ENCODE measurements at places on chromosomes 2 and 18.

GRCh38 chr2:9739531-9739964 lies 103.7 kb upstream of the TAF1B start:
- peak; percentile 73 for DNase-seq

DNA sequence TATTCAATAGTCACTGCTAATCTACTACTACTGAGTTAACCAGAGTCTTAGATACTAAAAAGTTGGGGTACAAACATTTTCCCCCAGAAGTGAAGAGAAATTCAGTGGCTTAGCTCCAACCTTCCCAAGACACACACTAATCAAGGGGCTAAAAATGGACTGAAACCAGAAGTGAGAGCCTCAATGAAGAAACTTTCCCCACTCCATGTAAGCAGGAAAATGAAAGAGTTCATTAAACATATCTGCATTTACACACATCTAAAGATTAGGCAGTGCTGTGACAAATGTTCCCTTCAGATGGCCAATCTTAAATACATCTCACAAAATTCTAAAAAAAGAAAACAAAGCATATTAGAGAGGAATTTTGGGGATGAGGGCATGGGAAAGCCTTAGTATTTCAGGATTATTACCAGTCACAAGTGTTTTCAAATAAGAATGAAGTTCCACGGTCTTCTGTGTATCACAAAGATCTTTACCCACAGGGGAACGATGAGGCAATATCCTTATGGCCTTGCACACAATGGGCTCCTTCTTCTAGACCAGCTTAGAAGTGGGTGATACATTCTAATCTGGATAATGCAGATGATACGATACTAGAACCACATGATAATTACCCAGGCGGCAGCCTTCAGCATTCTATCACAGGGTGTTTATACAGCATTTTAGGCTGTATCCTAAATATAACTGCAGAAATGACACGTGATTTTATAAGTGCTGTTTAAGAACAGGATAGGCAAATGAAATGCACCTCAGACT lies 17.1 kb downstream of the ANKRD44 start:
- DNase-seq = no peak

DNA sequence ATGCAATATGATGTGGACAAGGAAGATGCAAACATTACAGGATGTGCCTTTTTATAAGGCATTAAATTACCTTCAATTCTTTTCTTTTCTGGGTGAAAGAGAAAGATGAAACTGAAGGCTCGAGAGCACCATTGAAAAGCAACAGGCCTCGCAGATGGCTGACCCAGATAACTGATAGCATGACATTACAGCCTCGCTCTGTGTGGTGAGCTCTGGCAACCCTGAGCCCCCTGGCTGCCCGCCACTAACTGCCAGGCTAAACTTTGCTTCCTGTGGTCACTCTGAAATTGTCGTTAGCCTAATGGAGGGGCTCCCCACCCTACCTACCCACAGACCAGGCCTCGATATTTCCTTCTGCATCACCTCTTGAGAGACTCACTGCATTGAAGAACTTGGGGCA lies 516.8 kb upstream of the FANCL start:
- no peak for DNase-seq

DNA sequence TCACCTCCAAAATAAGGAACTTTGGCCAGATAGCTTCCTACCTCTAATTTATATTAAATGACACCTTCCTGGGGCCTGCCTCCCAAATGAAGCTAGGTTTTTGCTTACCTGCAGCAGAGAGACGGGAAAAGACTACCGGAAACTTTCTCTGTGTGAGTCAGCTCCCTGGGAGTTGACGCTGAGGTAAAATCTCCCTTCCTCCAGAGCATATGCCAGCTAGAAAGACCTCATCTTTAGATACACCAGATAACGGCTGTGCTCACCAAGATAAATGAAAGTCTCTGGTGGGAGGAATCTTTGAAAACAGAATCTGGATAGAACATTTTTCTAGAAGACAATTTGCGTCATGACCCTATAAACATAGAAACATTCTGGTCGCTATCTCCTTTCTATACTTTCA lies 99.7 kb upstream of the RFX8 start:
- no peak for DNase-seq

DNA sequence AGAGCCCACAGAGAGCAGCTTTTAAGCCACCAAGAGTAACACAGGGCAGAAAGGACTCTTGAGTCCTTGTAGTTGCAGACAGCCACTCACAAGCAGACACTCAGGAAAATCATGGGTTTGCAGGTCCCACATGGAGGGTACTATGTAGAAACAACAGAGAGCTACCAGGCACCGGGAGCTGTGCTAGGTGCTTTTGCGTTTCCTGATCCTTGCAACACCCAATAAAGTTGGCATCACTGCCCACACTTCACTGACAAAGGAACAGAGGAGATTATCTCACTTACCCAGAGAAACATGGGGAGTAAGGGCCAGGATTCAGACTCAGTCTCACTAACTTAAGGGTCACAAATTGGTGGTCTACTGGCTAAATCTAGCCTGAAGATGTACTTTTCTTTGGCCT lies 32.5 kb upstream of the BZW1 start:
- DNase-seq = no peak

GRCh38 chr2:240523451-240524281 lies 34.1 kb downstream of the ANKMY1 start:
- DNase-seq = no peak

GRCh38 chr18:75209951-75210258 lies 692 bp upstream of the TSHZ1 start:
- DNase-seq = no peak

DNA sequence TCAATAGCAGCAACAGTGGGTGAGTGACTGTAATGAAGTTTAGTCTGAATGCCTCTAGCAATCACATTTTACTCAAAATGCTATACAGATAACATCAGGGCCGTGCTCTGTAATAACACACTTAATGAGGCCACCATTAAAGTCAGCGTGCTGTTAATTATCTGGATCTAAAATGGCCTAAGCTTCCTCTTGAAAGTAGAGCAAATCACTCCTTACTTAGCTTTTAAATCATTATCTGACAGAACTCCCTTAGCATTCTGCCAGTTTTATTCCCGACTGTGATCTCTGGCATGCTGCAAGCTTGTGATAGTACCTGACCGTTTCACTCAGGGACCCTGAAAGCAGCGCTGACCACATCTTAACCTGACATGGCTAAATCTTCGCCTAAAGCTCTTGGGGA lies 9.0 kb downstream of the RPS7 start:
- DNase-seq = no peak

GRCh38 chr18:57649556-57650500 lies 28.2 kb upstream of the NARS1 start:
- DNase-seq = no peak

GRCh38 chr2:121815216-121815615 lies 59.8 kb downstream of the TSN start:
- DNase-seq = no peak

DNA sequence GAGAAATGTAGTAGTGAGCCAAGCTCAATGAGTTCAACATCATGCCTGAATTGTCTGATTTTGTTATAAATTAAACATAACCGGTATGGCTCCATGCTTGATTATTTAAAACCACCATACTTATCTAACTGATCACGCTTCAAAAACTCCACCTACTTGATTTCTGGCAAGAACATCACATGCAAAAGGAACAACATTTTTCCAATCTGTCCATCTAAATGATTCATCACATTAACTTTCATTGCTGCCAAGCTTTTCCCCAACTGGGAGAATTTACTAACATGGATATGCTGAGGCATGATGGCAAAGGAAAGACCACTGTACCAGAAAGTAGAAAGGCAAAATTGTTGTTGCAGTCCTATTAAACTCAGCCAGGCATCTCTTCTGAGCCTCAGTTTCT lies 286.8 kb downstream of the TRIB2 start:
- no peak for DNase-seq

- no peak for DNase-seq
Observed at GRCh38 chr2:46143429-46144132, 153.6 kb upstream of the EPAS1 start.

DNA sequence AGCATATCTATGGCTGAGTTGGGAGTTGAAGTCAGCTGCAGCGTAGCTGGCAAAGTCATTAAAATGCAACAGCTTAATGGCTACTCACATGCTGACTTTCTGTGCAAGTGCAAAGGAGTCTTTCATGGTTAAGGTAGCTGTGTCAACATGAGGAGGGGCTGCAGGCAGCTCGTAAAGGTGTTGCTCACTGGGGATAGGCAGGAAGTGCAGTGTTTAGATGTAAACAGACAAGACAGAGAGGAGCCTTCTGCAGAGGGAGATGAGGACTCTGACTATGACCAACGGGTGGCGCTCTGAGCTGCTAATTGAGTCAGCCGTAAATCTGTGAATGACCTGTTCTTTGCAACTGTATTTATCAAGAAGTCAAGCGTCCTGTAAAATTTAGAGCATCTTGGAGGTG lies 22.3 kb upstream of the CAVIN2 start:
- no peak for DNase-seq

DNA sequence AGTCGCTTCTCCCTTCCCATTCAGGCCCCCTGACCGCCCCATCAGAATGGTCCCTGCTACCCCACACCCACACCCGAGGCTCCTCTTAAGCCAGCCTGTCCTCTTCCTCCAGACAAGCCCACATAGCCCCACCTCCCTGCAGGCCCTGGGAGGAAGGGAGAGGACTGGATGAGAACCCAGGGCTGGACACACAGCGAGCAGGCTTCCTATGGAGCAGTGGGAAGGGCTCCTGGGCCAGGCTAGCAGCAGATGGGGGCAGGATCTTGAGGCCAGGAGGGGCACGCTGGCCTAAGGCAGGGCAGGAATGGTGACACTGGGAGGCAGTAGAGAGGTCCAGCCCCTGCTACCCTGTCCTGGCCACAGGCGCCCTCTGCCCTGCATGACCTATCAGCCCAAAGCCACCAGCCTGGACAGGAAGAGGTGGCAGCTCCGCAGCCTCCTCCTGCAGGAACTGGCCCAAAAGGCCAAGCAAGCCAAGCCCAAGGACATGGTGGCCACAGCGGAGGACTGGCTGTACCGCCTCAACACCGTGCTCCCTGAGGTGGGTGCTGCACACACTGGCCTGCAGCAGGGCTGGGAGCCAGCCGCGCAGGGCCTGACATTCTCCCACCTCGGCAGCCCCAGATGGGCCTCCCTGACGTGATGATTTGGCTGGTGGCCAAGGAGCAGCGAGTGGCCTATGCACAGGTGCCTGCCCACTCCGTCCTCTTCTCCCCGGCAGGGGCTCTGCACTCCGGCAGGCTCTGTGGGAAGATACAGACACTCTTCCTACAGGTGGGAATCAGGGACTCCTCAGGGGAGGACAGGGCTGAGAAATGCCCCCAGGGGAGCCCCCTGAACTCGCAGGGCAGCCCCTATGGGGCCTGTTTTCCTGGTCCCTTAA lies 43.3 kb downstream of the FER1L5 start:
- no peak for DNase-seq

DNA sequence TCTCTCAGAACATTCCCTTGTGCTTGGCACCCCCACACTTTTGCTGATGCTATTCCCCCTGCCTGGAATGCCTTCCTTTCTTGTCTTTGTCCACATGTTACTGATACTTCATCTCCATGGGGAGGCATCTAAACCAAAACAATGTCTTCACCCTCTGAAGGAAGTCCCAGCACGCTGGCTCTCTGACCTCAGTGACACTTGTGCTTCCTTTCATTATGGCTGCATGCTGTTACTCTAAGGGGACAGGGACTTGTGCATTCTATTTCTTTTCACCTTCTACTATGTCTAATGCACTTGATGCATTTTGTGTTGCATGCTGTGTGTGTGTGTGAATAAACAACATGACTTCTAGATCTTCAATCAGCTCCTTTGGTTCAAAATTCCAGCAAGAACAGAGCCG lies 24.6 kb downstream of the EFR3B start:
- no peak for DNase-seq

DNA sequence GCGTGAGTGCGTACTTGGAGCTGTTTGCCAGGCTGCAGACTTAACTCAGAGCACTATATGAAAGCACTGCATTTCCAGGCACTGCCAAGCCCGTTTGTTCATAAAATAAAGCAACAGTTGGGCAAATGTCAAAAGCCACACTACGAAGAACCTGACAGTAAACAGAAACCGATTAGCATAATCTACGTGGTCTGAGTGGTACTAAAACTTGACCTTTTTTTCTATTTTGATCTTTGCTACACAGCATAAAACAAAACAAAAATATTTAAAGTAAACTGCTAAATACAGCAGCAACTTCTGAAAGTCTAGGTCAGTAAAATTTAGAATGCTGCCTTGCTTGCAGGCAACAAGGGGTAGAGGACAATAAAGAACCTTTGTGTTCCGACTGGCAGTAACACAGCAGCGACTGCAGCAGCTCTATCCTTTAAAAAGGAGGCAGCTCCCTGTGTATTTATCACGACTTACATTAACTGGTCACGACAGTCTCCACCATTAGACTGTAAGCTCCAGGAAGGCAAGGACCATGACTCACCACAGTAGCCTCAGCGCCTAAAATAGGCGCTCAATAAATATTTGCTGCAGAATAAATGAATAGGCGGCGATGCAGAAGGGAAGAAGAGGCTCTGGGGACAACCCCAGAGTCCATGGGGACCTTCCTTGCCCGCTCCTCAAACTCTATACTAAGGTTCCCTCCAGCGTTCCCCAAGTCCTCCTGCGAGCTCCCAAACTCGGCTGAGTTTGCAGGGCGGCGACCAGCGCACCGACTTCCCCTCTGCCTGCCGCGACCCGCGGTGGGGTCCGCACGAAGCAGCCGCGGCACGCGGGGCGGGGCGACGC lies 902 bp downstream of the SS18 start:
- no peak for DNase-seq

Data from right forelimb (tissue), 1 donor.